Gastrocnemius medialis (tissue), 4 donors: ENCODE measurements at places on chromosomes 5 and 9.

- H3K27me3 ChIP-seq, result no peaks in the 10 kb centered on the region
- no peak overlapping the region for H3K4me3 ChIP-seq
- H3K27ac ChIP-seq, result no peak overlapping the region
- no peak for DNase-seq
Observed at GRCh38 chr5:147303976-147304375, 69.2 kb downstream of the STK32A start.

GRCh38 chr9:129814432-129815223, 9.3 kb downstream of the TOR1A start:
- no peaks in the 10 kb centered on the region for H3K27me3 ChIP-seq
- H3K36me3 ChIP-seq, result peaks cover 73% of the 10 kb centered on the region
- no peaks in the 10 kb centered on the region for H3K4me1 ChIP-seq
- H3K4me3 ChIP-seq, result no peak overlapping the region
- DNase-seq, result no peak
- no peak overlapping the region for H3K27ac ChIP-seq

DNA sequence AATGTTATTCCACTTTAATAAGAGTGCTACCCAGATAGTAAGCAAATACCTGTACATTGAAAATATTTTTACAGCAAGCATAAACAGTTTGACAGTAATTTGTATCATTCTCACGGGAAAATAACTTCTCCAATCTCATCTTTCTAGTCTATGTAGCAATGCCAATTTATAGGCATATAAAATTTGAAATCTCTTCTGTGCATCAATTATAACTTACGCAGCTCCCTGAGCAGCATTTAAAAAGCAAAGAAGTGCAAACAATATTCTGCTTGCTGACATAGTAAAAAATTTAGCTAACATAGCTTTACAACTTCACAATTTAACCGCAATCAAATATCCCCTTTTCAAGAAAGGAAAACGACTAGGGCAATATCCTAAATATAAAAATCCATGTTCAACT, 257.3 kb downstream of the FBXL17 start:
- H3K36me3 ChIP-seq, result no peaks in the 10 kb centered on the region
- no peak overlapping the region for H3K27ac ChIP-seq
- no peak for DNase-seq
- no peaks in the 10 kb centered on the region for H3K27me3 ChIP-seq
- no peak overlapping the region for H3K4me3 ChIP-seq
- no peaks in the 10 kb centered on the region for H3K4me1 ChIP-seq

- H3K36me3 ChIP-seq, result no peaks in the 10 kb centered on the region
- no peaks in the 10 kb centered on the region for H3K27me3 ChIP-seq
- no peak overlapping the region for H3K27ac ChIP-seq
- H3K4me3 ChIP-seq, result no peak overlapping the region
- H3K4me1 ChIP-seq, result no peaks in the 10 kb centered on the region
Observed at GRCh38 chr9:10127867-10128266, 484.9 kb downstream of the PTPRD start.

DNA sequence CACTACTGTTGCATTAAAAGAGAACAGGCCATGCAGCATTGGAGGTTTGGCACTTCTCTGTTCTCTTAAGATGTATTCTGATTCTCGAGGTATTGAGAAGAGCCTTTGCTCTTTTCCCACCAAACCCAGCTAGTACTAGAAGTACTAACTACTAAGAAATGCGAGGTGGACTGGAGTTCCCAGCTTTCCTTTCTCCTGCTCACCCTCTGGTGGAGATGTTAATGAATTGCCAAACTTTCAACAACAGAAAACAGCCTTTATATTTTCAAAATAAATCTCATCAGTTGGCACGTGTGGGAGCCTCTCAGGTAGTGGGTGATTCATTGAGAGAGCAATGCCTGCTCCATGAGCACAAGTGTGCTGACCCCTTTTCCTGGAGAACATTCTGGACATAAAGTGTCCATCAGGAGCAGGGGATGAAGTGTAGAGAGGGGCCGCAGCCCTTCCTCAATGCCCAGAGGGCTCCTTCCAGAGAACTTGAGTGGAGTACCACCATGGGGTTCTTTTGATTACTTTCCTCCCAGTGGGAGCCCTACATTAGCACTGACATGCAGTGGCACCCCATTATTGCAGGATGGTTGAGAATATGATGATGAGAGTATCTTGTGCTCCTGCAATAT, 45.7 kb downstream of the TMEM174 start:
- H3K4me3 ChIP-seq, result no peak overlapping the region
- no peak overlapping the region for H3K27ac ChIP-seq
- H3K27me3 ChIP-seq, result peaks cover 61% of the 10 kb centered on the region
- H3K4me1 ChIP-seq, result peaks cover 4% of the 10 kb centered on the region
- no peak for DNase-seq
- H3K36me3 ChIP-seq, result no peaks in the 10 kb centered on the region

DNA sequence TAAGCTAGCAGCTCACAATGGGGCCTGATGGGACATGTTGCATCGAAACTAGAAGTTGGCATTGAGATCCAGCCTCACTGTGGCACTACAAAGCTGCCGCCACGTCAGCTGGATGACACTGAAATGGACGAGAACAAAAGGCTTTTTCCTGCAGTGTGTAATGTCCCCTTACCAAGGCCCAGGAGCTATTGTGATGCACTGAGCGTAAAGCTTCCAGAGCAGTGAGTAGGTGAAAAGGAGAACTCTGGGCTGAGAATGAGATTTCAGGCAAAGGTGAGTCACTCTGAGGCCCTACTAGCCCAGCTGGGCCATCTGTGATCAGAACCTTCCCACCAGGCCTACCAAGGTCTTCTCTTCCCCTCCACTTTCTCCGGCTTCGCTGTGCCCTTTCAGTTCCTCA, 528.1 kb upstream of the KLF4 start:
- no peaks in the 10 kb centered on the region for H3K36me3 ChIP-seq
- H3K4me1 ChIP-seq, result no peaks in the 10 kb centered on the region
- no peak overlapping the region for H3K27ac ChIP-seq
- H3K4me3 ChIP-seq, result no peak overlapping the region
- DNase-seq, result no peak

DNA sequence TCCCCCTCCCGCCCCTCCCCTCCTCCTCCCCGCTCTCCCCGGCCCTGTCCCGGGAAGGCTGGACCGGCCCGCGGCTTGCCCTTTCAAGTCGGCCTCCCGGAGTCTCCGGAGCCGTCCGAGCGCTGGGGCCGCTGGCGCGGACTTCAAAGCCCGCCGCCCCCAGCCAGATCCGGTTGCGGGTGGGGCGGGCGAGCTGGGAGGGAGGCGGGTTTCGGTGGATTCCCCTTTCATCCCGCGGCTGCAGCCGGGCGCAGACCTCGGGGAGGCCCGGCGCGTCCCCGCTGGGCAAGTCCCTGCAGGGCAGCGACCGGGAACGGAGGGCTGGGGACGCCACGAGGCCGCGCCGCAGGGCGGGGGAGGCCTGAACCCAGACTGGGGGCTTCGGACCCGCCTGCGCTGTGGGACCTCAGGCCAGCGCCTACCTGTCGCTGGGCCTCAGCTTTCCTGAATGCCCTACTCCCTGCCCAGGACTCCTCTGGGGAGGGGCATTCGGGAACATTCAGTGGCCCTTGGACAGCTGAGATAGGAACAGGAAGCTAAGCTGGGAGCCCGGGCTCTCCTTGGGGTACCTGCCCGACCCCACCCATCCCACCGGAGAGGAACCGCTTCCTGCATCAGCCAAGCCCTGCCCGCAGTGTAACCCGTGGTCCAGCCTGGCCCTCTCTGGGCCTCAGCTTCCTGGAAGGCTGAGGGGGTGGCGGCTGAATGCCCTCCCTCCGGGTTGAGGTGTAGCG, 23.4 kb downstream of the C9orf50 start:
- H3K27me3 ChIP-seq, result no peaks in the 10 kb centered on the region
- peaks cover 11% of the 10 kb centered on the region for H3K4me1 ChIP-seq
- no peaks in the 10 kb centered on the region for H3K36me3 ChIP-seq
- H3K27ac ChIP-seq, result peak overlapping the region; percentile 63

GRCh38 chr5:167796672-167797071, 494.8 kb upstream of the WWC1 start:
- DNase-seq, result no peak
- no peak overlapping the region for H3K4me3 ChIP-seq
- no peak overlapping the region for H3K27ac ChIP-seq
- no peaks in the 10 kb centered on the region for H3K4me1 ChIP-seq
- H3K36me3 ChIP-seq, result no peaks in the 10 kb centered on the region
- H3K27me3 ChIP-seq, result no peaks in the 10 kb centered on the region

DNA sequence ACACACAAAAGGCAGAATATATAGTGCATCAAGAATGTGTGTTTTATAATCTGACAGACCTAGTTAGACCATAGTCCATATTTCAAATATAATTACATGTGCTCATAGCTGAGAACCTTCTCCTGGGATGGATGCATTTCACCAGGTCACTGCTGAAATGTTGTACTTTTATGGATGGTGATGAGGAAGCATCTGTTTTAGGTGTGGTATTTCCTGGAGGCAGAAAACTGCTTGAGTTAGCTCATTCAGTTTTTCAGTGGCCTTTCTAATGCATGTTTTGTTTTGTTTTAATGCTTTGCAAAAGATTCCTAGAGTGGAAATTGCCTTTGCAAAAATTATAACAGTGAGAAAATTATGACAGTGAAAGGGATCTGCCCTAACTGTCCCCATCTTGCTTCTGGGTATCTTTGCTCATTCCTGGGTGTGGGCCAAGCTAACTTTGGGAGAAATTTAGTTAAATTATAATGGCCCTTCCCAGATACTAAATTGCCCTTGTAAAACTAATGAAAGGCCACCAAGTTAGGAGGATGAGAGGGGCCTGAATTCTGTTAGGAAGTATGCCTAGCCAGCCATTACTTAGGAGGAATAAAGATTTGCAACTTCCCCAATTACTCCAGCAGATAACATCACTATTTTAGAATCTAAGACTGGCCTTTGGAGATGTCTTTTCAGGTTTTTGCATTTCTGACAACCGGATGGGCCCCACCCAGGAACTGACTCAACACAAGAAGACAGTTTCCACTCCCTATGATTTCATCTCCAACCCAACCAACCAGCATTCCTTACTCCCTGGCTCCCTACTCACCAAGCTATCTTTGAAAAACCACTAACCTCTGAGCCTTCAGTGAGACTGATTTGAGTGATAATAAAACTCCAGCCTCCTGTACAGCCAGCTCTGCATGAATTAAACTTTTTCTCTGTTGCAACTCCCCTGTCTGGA, 7.0 kb upstream of the IL12B start:
- no peaks in the 10 kb centered on the region for H3K27me3 ChIP-seq
- no peak overlapping the region for H3K27ac ChIP-seq
- H3K4me1 ChIP-seq, result no peaks in the 10 kb centered on the region
- no peak overlapping the region for H3K4me3 ChIP-seq

DNA sequence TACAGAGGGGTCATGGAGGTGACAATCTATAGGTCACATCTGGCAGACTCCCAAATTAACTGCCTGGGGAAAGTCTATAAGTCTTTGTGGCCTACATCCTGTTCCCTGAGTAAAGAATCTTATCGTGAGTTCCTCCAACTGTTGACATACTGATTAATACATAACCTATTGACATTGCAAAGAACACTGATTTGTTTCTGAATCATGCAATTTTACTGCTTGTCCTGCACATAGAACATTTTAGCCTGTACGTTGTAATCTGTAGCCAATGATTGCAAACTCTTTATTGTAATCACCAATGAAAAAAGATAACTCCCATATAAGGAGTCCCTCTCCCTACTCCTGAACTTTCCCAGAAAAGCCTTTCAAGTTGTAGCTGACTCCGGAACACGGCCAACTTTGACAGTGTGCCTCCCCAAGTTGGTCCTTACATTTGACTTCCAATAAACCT, 18.8 kb upstream of the OR2K2 start:
- no peaks in the 10 kb centered on the region for H3K36me3 ChIP-seq
- no peaks in the 10 kb centered on the region for H3K27me3 ChIP-seq
- H3K4me1 ChIP-seq, result no peaks in the 10 kb centered on the region
- DNase-seq, result no peak
- H3K27ac ChIP-seq, result no peak overlapping the region
- H3K4me3 ChIP-seq, result no peak overlapping the region

- no peak overlapping the region for H3K27ac ChIP-seq
- H3K36me3 ChIP-seq, result no peaks in the 10 kb centered on the region
- no peak for DNase-seq
- no peak overlapping the region for H3K4me3 ChIP-seq
- H3K27me3 ChIP-seq, result no peaks in the 10 kb centered on the region
- H3K4me1 ChIP-seq, result no peaks in the 10 kb centered on the region
Observed at GRCh38 chr9:88898039-88898720, 93.1 kb upstream of the S1PR3 start.

GRCh38 chr5:131396015-131396414, 132.2 kb downstream of the CDC42SE2 start:
- DNase-seq, result no peak
- no peaks in the 10 kb centered on the region for H3K27me3 ChIP-seq
- H3K4me3 ChIP-seq, result no peak overlapping the region
- H3K27ac ChIP-seq, result no peak overlapping the region
- H3K36me3 ChIP-seq, result no peaks in the 10 kb centered on the region

GRCh38 chr9:93827545-93828330, 127.4 kb downstream of the BARX1 start:
- DNase-seq, result no peak
- H3K27ac ChIP-seq, result no peak overlapping the region
- H3K4me1 ChIP-seq, result no peaks in the 10 kb centered on the region
- H3K4me3 ChIP-seq, result peak overlapping the region; percentile 55

GRCh38 chr9:105233873-105234272, 10.6 kb upstream of the SLC44A1 start:
- H3K4me3 ChIP-seq, result no peak overlapping the region
- H3K4me1 ChIP-seq, result no peaks in the 10 kb centered on the region

- H3K36me3 ChIP-seq, result no peaks in the 10 kb centered on the region
- H3K27me3 ChIP-seq, result no peaks in the 10 kb centered on the region
- H3K4me3 ChIP-seq, result no peak overlapping the region
Observed at GRCh38 chr5:75185763-75186162, 50.9 kb downstream of the ANKRD31 start.

DNA sequence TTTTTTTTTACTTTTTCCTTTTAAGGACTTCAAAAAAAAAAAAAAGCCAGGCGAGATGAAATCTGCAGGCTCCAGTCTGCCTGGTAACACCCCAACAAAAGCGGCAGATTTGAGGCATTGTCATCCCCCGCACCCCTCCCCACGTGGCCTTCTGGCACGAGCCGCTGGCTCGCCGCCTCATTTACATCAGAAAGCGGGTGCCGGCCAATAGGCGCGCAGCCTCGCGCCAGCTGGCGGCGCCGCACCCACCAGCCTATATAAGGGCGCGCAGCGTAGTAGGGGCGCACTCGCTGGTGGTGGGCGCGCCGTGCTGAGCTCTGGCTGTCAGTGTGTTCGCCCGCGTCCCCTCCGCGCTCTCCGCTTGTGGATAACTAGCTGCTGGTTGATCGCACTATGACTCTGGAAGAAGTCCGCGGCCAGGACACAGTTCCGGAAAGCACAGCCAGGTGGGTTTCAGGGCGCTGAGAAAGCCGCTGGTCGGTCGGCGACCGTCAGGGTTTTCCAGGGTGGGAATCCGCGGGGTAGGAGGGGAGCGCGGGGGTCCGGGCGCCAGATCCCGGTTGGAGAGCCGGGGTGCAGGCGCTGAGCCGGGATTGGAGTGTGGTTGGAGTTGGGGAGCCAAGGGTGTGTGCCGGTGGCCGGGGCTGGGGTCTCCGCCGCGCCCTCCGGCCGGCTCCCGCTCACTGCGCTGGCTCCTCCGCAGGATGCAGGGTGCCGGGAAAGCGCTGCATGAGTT, at the start of gene GADD45G:
Gene GADD45G (plus strand): TSS at position 284 of the 736 bp plus-strand sequence. CDS start 110 bp downstream, at position 394.
- peaks cover 28% of the 10 kb centered on the region for H3K4me1 ChIP-seq
- H3K36me3 ChIP-seq, result peaks cover 14% of the 10 kb centered on the region
- no peaks in the 10 kb centered on the region for H3K27me3 ChIP-seq
- DNase-seq, result peak; percentile 82
- peak within 1 kb of the TSS; percentile 92 for H3K27ac ChIP-seq

GRCh38 chr9:70257991-70258691, 637 bp upstream of the SMC5 start:
- peaks cover 39% of the 10 kb centered on the region for H3K4me1 ChIP-seq
- no peaks in the 10 kb centered on the region for H3K27me3 ChIP-seq
- H3K36me3 ChIP-seq, result no peaks in the 10 kb centered on the region
- peak overlapping the region; percentile 85 for H3K4me3 ChIP-seq
